Activated naive CD4-positive, alpha-beta T cell treated with anti-CD3 and anti-CD28 coated beads, Interleukin-2, amount 50 U/mL, for 16 hours (primary cell): ENCODE measurements at places on chromosomes 1 and 21.

DNA sequence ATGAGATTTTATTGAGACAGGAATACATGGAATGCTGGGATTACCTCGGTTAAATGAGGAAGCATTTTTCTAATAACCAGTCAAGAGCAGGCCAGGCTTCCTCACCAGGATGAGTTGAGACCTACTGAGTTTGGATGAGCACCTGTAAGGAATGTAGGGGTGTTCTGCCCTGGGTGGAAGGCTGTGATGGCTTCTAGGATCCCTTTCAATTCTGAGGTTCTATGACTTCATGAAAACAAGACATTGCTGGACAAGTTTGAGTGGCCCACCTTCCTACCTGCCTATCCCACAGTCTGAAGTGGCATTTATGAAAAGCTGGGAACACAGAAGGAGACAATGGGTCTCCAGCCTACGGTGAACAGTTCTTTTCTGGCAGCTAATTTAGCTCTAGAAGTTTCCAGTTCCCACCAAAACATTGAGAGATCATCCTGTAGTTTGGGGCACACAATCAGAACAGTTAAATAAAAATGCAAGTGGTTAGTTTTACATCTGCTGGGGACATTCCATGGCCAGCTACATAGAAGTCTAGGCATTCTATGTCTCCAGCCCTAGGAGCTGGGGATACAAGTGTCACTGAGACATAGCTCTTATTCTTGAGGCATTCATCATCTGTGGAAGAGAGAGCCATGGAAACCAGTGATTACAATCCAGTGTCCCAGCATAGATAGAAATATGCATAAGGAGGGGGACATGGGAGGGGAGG, 51.3 kb upstream of the TSPAN2 start:
- no peak for DNase-seq

- DNase-seq: no peak
These were observed 2.1 kb upstream of the TMCO2 start for GRCh38 chr1:40245686-40246085.

DNA sequence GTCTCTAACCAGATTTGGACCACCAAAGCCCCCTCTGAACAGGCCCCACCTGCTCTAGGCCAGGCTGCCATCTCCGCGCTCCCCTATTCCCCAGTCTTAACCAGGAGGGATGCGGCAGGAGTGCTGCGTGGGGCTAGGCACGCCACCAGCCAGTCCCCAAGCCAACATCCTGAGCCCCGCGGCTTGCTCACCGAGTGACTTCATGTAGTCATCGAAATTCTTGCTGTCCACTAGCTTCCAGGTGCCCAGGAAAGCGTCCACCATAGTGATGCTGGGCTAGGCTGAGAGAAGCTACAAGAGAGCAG, 173 bp downstream of the FABP3 start:
- DNase-seq: no peak

DNA sequence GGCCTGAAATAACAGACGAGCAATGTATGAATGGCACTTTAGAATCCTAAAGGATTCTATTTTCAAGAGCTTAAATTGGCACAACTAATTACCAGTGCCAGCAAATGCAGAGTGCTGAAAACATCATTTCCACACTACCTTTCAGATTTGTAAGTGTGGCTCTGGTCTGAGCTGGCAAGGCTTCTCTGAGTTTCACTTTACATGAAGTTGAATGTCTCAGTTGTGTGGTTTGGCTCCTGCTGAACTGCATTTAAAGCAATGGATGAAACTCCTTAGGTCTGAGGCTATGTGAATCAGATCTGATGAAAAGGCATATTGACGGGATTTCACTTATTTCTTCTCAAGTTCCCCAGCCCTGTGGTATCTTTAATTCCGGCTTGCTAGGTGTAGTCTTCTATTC, 114.8 kb upstream of the PTGFR start:
- no peak for DNase-seq

DNA sequence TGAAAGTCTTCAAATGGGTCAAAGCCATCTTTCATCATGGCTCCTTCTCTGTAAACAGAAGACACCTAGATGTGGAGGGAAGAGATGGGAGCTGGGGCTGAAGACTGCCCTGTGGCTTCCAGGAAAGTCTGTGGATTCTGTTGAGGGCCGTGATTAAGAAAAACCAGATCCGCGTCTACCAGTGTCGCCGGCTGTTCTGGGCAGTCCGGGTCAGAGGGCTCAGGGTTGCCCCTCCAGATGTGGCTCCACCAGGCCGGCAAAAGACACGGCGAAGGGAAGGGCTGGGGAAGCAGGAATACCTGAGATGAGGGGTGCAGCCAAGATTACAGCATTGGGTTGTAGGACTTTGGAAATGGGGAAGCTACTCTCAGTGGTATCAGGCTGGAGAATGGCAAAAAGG, 162.6 kb downstream of the RHOU start:
- no peak for DNase-seq

- DNase-seq: no peak
These were observed 90.7 kb downstream of the MAB21L3 start for GRCh38 chr1:116201911-116202310.

GRCh38 chr1:15007842-15008241, 145.7 kb upstream of the TMEM51 start:
- DNase-seq: no peak

- DNase-seq: no peak
These were observed 13.8 kb downstream of the ENSA start for GRCh38 chr1:150615346-150616201.

- DNase-seq: no peak
These were observed 35.0 kb upstream of the THEM4 start for GRCh38 chr1:151944126-151944856.

DNA sequence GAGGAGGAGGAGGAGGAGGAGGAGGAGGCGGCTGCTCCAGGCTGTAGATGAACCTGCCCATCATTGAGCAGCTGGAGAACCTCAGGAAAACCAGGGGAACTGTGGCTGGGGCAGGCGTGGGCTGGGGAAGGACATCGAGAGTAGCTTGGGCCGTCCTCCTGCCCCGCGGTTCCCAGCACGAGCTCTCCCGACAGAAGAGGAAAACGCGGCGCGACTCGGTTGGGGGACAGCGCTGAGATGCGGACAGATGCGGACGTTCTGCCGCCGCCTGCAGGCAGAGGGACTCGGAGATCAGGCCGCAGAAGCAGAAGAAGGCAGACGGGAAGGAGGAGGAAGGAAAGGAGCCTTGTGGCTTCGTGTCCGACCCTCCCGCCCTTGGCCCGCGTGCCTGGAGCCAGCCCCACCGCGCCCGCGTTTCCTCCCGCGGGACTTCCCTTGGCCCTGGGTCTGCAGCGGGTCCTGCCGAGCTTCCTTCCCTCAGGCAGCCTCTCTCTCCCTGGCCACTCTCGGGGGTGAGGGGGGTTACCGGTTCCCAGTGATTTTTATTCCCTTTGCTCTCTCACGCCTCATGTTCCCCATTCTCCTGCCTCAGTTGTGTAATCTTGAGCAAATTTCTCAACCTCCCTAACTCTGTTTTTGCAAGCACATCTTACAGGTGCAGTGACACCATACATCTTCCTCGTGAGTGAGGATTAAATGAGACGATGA, 1.7 kb upstream of the TNFRSF9 start:
- DNase-seq: peak; percentile 30

- DNase-seq: no peak
These were observed 98.8 kb downstream of the SDCCAG8 start for GRCh38 chr1:243354511-243355153.

DNA sequence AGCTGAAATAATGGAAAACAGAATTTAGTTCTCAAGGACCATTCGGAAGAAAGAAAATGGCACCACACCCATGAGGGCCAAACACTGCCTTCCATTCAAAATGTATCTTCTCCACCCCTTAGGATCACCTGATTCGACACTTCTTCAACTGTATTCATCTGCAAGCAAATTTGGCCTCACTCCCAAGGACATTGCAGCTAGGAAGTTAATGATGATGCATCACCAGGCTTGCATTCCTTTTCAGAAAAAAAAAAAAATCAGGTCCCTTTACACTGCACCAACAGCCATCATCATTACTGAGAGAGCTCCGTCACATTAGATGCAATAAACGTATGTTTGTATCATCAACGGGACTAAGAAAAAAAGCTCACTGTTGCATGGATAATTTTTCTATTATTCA, 368.3 kb downstream of the PCP4 start:
- DNase-seq: no peak

DNA sequence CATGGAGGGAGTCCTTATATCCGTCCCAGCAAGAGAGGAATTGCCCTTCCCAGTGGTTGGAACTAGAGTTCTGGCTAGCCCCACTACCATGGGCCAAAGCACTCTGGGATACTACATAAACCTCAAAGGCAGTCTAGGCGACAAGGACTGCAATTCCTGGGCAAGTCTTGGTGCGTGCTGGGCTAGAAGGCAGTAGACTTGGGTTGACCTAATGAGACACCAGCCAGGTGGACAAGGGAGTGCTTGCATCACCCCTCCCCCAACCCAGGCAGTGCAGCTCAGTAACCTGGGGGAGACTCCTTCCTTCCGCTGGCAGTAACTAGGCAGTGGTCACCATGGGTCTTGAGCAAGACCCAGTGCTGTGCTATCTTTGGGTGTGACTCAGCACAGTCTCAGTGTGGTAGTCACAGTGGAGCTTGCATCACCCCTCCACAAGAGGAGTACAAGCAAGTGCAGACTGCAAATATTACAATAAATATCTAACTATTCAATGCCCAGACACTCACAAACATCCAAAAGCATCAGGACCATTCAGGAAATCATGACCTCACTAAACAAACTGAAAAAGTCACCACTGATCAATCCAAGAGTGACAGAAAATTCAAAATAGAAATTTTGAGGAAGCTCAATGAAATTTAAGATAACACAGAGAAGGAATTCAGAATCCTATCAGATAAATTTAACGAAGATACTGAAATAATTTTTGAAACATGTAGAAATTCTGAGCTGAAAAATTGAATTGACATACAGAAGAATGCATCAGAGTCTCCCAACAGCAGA, 84.7 kb upstream of the LYPLAL1 start:
- no peak for DNase-seq

- DNase-seq: no peak
These were observed 77.2 kb downstream of the MPZL1 start for GRCh38 chr1:167798952-167799351.

DNA sequence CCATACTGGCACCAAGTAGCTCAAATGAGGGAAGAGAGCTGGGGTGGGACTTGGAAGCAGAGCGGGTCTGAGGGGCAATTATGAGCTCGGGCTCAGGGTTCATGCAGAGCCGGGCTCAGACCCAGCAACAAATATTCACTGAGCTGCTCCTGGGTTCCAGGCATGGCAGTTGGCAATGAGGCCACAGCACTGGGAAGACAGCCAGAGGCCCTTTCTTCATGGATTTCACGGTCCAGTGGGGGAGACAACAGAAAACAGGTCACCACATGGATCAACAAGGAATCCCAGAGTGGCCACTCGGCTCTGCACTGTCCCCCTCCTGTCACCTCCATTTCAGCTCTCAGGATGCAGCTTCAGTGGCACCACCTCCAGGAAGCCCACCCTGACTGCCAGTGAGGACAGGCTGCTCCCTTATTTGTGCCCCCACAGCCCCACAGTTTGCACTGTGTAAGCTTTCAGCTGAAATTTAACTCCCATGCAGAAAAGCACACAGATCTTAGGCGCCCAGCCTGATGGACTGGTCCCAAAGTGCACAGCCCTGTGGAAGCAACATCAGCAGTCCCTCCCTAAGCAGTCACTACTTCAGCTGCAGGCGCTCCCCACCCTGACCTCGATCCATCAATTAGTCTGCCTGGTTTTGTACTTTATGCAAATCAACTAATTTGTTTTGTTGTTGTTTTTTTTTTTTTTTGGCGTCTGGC, 22.4 kb downstream of the ARHGEF19 start:
- DNase-seq: no peak

- DNase-seq: no peak
These were observed 20.3 kb upstream of the PHTF1 start for GRCh38 chr1:113779542-113779941.

DNA sequence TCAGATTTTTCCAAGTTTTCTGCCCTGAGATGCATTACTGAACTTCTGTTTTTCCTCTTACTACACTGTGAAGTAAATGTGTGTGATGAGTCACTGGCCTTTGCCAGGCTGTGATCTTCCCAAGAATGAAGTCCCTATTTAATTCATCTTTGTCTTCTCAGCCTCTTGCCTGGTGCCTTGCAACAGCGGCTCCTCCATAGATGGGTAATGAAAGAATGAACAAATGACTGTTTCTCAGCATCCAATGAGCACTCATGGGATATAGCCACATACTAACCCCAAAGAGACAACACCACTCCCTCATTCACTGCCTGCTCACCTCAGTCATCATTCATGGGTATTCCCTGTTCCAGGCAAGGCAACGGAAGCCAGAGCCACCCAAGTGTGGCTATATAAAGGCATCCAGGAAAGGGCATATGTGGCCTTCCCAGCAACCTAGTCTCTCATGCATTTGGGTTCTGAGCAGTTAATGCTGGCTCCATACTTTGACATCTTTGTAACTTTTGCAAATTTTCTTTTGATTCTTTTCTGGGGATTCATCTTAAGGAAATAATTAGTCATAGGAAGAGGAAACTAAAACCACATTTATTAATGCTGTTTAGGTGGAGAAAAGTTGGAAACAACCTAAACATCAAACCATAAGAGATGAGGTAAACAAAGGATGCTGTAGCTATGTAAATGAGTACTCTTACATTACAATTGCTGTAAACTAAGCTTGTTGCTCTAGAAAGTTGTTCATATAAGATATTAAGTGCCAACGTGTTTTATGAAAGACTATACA, 71.9 kb downstream of the HIVEP3 start:
- no peak for DNase-seq

DNA sequence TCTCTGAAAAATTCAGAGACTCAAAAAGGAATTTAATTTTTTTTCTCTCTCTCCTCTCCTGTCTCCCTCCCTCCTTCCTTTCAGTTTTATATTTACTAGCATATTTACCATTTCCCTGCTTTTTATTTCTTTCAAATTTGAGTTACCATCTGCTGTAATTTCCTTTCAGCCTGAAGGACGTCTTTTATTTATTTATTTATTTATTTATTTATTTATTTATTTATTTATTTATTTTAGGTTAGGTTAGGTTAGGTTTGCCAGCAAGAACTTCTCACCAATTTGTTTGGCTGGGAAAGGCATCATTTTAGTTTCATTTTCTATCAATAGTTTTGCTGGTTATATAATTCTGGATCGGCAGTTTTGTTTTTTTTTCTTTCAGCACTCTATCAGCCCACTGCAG, 231.7 kb upstream of the ZRANB2 start:
- no peak for DNase-seq

GRCh38 chr1:51594716-51595115, 22.2 kb upstream of the OSBPL9 start:
- DNase-seq: no peak

GRCh38 chr1:233627376-233627775, 13.5 kb downstream of the KCNK1 start:
- DNase-seq: no peak

DNA sequence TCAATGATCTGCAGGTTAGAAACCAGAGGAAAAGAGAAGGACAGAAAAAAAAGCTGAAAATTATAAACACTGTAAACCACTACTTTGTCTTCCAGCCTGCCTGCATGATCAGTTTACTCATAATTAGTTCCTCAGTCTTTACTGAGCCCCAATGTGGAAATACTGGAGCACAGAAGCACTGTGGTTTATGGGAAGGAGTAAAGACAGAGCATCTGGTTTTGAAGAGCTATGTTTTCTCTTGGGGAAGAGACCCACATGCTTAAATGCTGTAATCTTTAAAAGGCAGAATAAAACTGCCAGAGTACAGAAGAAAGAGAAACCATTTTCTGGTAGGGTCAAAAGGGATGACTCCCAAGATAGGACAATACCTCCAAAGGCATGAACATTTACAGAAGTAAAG, 159.0 kb upstream of the ZNHIT6 start:
- DNase-seq: no peak

GRCh38 chr1:37865348-37866120, 6.1 kb upstream of the MTF1 start:
- DNase-seq: peak; percentile 43
